ENCODE measurements at places on chromosomes 11 and 22.
A peak's percentile ranks its signal among the peaks of the same experiment; 100 is the strongest.

DNA sequence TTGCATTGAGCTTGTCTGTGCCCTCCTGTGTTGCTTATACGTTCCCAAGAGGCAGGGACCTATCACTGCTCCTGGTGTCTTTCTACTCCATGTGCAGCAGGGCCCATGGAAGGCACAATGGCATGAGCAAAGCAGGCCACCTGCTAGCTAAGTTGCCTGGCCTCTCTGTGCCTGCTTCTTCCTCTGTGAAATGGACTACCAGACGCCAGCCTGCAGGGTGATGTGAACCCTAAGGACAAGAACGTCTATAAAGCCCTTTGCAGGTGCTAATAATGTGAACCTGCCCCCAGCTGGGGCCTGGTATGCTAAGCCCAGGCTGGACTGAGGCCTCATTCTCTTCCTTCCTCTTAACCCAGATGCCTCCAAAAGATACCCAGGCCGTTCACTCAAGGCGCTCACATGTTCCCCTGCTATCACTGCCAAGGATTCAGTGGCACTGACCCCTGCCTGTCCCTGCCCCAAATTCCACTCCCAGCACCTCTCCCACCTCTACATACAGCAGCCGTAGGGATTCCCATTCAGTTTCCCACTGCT is 4.0 kb downstream of the GUCD1 start:
- no peak for DNase-seq

- DNase-seq, result no peak
Observed at GRCh38 chr22:28398981-28399380, 280.7 kb downstream of the TTC28 start.

GRCh38 chr11:120208001-120208441 is 2.8 kb upstream of the OAF start:
- no peak for DNase-seq

GRCh38 chr11:60447846-60448245 is 7.8 kb upstream of the MS4A1 start:
- DNase-seq, result no peak

GRCh38 chr22:41491374-41492100 is 22.6 kb downstream of the ACO2 start:
- no peak for DNase-seq

- no peak for DNase-seq
Observed at GRCh38 chr22:45125188-45125587, 38.5 kb upstream of the NUP50 start.

DNA sequence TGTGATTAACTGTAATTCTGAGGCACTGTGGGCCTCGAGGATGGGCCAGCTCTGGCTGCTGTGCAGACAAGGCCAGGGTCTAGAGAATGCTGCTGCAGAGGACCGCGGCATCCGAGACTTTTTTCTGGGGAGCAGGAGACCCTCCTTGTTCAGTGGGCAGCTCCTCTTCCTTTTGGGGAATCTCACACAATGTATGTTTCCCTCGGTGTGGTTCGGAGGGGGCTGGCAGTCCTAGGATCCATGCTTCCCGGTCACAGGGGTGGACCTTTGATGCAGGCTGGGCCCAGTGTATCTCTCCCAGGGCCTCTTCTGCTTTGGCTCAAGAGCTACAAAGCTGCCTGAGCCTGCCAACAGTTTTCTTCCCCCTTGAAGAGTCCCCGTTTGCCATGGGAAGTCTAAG is 31.5 kb downstream of the MYEOV start:
- no peak for DNase-seq

DNA sequence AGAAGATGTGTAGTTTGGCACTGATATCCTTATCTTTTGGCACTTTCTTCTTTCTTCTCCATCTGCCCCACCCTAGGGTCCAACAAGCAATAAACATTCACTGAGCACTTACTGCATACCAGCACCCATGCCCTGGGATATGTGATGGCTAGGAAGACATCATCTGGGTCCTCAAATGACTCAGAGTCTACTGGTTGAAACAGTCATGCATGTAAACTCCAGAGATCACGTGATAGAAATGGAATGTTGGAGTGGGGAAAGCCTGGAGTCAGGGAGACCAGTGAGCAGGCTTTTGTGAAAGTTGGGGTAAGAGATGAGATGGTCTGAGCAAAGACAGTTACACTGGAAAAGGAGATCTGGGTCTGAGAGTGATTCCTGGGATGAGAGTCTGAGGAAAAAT is 724.9 kb upstream of the TENM4 start:
- no peak for DNase-seq

GRCh38 chr22:19875061-19875530 is 20.4 kb upstream of the GNB1L start:
- DNase-seq, result no peak

- DNase-seq, result no peak
Observed at GRCh38 chr11:74354036-74354435, 42.6 kb upstream of the P4HA3 start.

- no peak for DNase-seq
Observed at GRCh38 chr11:58742981-58743880, 11.5 kb upstream of the GLYAT start.

DNA sequence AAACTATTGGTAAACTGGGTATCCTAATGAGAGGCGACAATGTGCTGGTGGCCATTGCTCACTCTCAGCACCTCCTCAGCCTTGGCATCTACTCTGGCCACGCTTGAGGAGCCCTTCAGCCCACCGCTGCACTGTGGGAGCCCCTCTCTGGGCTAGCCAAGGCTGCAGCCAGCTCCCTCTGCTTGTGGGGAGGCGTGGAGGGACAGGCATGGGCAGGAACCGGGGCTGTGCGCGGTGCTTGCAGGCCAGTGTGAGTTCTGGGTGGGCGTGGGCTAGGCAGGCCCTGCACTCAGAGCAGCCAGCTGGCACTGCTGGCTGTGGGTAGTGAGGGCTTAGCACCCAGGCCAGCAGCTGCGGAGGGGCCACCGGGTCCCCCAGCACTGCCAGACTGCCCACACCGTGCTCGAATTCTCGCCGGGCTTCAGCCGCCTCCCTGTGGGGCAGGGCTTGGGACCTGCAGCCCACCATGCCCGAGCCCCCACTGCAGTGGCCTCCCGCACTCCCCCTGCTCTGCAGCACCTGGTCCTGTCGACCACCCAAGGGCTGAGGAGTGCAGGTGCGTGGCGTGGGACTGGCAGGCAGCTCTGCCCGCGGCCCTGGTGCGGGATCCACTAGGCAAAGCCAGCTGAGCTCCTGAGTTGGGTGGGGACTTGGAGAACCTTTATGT is 575.9 kb upstream of the ANO3 start:
- no peak for DNase-seq

DNA sequence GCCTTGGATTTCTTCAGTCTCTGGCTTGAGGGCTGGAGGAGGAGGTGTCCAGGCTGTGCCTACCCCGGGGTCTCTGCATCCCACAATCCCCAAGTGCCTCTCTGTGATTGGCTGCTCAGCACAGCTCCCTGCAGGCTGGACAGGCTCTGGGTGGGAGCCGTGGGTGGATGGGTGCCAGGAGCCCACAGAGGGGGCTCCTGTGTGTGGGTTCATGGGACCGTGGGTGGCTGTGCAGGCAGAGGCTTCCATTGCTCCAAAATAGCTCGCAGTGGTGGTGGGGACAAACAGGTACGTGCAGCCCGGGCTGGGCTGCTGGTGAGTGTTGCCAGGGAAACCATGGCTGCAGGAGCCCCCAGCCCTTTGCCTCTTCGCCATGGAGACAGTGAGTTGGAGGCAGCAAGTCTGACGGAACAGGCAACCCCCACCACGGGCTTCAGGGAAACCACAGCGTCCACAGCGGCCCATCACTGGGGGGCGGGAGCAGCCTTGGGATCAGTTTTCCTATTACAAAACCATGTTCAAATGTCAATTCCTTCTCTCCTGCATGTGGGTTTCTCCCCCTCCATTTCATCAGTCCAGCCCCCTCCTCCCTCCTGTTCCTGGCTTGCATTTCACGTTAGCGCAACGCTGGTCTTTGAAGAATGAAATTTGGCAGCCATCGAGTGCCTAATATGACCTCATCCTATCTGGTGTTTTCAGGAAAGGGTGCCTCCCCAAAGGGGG is 155.2 kb downstream of the TRIM29 start:
- DNase-seq, result no peak

DNA sequence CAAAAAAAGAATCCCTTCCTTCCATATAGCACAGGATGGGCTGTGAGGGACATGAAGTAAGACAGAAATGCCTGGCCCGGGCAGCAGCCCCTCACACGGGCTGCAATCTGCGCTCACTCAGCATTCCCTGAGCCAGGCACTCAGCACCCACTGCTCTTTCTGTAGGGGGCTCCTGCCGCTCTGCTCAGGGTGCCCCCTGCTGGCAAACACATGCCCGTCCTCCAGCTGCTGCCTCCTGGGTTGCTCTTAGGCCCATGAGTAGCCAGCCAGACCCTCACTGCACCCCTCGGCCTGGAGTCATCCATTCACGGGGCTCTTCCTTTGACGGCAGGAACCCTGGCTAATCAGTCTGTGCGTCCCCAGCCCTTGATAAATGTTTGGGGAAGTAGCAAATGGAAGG is 6.9 kb downstream of the MCAT start:
- peak; percentile 66 for DNase-seq
